Activated CD4-positive, alpha-beta T cell treated with anti-CD3 and anti-CD28 coated beads for 24 hours (primary cell): ENCODE measurements at places on chromosomes 12 and 14.
A peak's percentile ranks its signal among the peaks of the same experiment; 100 is the strongest.

GRCh38 chr12:105279460-105280056, 43.6 kb upstream of the APPL2 start:
- DNase-seq = peak; percentile 3

- DNase-seq = no peak
These were observed 129.4 kb downstream of the C12orf75 start for GRCh38 chr12:105459760-105460330.

DNA sequence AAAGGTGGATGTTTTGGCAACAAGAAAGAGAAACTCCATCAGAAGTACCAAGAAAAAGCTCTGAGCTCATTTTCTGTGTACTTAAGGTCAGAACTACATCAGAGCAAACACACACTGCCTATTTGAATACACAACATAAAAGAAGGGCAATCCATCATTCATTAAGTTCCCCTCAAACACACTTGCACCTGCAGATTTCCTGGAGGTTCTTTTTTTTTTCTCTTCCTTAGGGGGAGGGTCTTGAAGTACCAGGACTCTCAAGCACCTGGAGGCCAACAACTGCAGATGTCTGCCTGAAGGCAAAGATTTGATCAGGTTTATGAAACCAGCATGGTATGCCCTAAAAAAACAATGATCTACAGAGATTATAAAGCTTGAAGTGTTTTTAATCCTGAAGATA, 26.1 kb upstream of the PTHLH start:
- no peak for DNase-seq

- no peak for DNase-seq
These were observed 9.9 kb upstream of the ADIPOR2 start for GRCh38 chr12:1680804-1681492.

DNA sequence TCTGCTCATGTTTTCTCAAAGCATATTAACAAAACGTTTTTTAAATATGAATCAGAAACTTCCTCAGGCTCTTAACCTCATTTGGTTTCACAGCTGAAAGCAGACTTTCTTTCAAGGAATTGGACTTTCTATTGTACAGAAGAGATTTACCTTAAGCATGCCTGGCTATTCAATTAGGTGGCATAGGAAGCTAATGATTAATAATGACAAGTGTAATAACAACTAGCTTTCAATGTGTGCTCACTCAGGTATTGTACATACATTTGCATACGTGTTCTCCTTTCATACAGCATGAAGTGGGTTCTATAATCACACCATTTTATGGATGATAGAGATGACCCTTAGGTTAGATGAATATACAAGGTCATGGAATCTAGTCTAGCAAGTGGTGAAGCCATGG, 115.7 kb downstream of the ANO6 start:
- no peak for DNase-seq

GRCh38 chr12:124550123-124551089, 17.0 kb downstream of the NCOR2 start:
- no peak for DNase-seq

DNA sequence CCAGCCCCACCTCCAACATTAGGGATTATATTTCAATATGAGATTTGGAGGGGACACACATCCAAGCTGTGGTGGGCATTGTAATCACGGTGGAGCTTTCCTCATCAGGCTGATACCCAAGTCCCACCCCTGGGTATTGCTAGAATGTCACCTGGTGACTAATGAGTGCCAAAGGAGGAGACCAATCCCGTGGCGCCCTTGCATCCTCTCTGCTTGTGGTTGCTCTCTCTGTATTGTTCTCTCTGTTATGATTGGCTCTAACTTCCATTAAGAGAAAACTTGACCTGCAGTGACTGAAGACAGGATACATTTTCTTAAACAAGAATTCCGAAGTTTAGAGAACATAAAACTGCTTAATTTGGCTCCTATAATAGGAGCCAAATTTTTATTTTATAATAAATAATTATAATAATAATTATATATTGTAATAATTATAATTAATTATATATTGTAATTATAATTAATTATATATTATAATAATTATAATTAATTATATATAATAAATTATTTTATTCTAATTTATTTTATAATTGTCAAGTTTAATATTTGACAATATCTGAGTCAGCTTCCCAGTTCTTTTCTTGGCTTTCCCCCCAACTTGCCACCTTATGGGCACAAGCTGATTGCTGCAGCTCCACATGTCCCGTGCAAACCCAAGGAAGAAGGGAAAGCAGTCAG, 420.1 kb downstream of the DIO2 start:
- no peak for DNase-seq

GRCh38 chr12:27064397-27065342, 17.7 kb downstream of the C12orf71 start:
- no peak for DNase-seq

- no peak for DNase-seq
These were observed 23.3 kb upstream of the HMGA2 start for GRCh38 chr12:65800937-65801336.

GRCh38 chr12:56684745-56685359, 3.2 kb downstream of the PTGES3 start:
- no peak for DNase-seq

- no peak for DNase-seq
These were observed 470.2 kb downstream of the BTG1 start for GRCh38 chr12:91675401-91675800.

GRCh38 chr12:83893101-83893500, 1019.5 kb downstream of the SLC6A15 start:
- no peak for DNase-seq

DNA sequence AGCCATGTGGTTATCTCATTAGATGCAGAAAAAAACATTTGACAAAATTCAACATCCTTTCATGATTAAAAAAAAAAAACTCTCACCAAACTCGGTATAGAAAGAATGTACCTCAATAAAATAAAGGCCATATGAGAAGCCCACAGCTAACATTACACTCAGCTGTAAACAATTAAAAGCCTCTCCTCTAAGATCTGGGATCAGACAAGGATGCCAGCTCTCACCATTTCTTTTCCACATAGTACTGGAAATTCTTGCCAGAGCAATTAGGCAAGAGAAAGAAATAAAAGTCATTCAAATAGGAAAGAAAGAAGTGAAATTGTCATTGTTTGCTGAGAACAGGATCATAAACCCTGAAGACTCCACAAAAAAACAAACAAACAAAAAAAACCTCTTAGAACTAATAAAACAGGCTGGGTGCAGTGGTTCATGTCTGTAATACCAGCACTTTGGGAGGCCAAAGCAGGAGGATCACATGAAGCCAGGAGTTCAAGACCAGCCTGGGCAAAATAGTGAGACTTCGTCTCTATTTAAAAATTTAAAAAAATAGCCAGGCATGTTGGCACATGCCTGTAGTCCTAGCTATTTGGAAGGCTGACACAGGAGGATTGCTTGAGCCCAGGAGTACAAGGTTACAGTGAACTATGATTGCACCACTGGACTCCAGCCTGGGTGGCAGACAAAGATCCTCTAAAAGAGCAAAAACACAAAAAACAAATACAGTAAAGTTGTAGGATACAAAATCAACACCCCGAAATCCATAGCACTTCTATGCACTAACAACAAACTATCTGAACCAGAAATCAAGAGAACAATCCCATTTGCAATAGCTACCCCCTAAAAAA, 114.4 kb downstream of the FOXA1 start:
- DNase-seq = no peak

GRCh38 chr12:106831699-106832098, 57.2 kb downstream of the RIC8B start:
- DNase-seq = no peak

DNA sequence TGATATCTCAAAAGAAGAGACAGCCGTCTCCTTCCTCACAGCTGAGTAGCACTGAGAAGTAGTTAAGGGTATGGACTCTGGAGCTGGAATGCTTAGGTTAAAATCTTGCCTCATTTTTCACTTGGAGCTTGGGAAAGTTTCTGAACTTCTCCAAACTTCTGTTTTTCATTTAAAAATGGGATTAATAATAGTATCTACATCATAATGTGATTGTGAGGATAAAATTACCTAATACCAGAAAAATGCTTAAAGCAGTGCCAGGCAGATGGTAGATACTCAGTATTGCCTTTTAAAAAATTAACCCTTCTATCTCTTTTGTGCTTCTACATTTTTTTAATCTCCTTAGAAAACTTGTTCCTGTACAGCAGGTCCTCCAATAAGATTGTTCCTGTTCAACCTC, 63.1 kb downstream of the A2M start:
- no peak for DNase-seq

DNA sequence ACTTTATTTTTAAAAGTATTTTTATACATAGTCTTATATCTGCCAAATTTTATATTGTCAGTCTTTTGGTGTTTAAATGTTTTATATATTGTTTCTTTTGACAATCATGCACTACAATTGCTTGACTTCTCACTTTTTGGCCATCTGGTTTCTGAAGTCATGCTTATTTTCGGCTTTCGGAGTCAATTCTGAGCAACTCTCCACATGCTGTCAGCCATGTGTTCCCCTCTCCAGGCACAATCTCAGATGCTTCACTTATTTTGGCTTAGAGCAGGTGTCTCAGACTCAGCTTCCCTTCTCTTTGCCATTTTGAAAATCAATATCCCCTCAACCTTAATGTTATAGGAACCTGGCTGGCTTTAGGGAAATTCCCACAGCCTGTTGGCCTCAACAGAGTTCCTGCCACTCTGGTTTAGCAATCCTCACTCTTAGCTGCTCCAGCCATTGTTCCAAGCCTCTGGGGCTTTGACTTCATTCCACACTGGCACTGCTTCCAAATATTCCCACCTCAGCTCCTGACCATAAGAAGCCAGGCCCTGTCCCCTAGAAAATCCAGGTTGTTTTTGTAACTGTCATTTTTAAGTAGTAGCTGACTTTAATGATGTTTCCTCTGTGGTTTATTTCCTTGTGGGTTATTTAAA, 125.5 kb upstream of the FAR2 start:
- DNase-seq = no peak

DNA sequence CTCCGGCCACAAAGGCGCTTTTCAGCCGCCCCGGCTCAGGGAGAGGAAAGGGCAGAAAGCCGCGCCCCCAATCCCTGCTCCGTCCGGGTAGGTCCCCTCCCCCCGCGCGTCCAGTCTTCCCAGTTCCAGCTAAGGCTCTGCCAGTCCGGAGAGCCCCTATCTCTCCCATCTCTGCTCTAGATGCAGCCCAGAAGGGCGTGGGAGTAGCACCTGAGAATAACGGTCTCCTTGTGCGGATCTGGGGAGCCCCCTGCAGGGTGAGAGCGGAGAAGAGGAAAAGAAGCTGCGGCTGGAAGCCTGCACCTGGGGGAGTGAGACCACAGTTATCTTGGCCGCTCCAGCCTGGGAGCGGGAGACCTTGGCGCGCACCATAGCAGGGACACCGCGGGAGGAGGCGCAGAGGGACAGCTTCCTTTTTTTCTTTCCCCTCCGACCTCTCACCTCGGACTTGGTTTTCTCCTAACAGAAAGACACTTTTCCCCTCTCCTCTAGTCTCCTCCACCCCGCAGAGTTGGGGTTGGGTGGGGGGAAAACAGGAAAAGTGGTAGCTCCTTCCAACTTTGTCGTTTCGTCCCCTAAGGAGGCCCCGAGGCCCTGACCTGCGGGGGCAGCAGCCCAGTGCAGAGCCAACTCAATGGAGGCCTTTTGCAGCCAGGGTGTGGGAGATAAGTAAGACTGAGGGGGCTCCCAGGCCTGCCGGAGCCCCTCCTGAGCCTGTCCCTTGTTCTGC, 2.4 kb downstream of the DHH start:
- peak; percentile 48 for DNase-seq

DNA sequence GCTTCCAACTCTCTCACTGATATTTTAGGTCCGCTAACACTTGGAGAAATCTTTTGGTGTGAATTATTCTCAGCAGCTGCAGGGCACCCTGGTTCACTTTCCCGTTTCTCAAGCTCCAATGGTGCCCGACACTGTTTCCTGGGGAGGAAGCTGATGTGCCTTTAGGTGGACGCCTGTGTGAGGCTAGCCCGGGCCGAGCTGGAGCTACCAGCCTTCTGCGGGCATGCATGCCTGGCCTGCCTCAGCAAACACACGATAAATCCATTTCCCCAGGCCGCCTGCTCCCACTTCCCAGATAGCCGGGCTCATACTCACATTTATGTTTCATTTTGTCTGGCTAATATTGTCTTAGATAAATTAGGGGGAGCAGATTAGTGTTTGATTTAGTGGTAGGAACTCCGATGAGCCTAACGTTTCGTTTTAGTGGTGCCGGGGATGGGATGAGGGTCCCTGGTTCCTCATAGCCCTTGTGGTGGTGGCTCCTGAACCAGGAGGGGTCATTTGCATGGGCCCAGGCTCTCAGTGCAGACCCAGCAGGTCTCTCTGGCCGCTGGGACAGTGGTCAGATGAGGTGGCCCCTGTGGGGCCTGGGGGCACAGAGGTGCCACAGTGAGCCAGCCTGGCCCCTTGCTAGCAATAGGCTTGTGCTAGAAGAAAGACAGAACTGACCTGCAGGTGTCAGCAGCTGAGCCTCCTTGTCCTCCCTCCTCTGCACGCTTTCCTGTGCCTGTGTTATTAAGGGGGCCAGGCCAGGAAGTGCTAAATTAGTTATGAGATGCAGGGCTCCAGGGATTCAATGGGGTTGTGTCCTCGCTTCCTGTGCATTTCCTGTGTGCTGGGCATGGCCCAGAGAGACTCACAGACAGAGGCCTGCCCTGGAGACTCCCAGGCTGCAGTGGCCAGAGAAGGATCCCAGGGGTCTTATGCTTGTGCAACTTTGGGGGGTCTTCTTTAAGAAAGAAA, 88.3 kb downstream of the KIF26A start:
- no peak for DNase-seq

DNA sequence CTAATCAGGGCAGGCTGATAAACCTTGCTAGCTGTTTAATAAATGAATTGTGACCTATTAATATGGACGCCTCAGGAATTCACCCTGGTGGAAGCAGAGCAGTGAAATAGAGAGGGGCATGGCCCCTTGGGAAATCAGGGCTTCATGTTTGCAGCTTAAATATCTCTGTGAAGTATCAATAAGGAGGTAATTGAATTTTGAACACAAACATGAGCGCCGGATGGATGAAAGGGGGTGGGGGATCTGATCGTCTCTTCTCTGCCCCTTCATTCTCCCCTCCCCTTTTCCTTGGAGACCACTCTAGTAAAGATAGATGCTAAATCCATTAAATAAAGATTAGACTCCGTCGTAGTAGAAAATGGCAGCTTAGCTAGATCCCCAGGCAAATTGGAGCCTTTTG, 70.5 kb downstream of the LIN52 start:
- no peak for DNase-seq

DNA sequence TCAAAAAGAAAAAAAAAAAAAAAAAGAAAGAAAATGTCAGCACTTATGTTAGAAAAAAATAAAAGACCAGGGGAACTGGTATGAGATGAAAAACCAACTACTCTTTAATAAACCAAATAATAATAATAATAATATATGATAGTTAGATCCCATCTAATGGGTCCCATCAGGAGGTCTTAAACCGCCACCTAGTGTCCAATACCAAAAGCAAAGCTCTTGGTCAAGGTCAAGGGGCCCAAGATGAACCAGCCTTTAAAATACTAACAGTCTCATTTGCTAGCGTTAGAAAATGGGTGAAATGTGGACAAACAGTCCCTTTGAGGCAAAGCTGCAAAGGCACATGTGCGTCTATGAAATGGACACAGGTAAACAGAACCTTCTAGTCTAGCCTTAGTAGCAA, 12.3 kb downstream of the BRAP start:
- DNase-seq = no peak

DNA sequence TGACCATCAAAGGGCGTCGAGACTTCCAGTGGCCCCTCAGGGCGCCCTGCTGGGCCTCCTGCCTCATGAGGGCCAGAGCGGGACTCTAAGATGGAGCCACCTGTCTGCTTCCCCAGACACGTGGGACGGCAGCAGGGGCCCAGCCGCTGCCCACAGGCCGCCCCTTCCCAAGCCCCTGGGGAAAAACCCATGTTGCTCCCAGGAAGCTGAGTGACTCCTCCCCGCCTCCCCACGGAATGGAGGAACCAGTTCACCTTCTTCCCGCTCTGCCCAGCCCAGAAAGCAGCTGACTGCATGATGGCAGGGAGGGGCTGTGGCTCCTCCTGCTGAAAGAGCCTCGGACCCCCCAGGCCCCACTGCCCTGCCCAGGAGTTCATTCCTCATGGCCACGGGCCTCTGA, 14.9 kb downstream of the RAB35 start:
- no peak for DNase-seq
